ENCODE measurements at places on chromosomes 2 and 18. TPM values are rescaled to one million over a fixed set of nuclear protein-coding genes. Genes with fewer than 3 reads are reported as not detected.

GRCh38 chr18:49893036-49893435 lies 79.7 kb upstream of the ACAA2 start:
- DNase-seq = no peak

TOGARAM2 gene
- 1.9 TPM for polyA plus RNA-seq

DNA sequence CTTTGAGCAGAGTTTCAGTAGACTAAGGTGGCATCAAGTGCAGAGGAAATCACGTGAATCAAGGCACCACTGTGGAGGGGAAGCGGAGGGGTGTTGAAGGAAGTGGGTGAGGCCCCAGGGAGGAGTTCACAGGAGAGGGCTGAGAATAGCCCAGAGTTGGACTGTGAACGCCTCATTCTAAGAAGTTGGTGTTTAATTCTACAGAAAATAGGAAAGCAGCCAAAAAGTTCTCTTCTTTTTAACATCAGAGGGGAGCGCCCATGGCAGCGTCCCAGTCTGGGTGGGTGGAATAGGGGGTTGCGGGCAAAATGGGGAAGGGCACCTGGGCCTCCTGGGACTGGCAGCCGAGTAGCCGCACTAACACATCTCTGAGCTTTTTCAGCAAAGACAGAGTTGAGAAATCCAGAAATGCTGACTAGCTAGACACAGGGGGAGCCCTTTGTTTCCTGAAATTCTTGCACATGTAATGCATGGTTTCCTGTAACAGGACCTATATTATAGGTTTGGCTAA lies 97.0 kb downstream of the NEB start:
- DNase-seq = no peak

- no peak for DNase-seq
Observed at GRCh38 chr18:9673296-9674251, 34.5 kb upstream of the RAB31 start.

DNA sequence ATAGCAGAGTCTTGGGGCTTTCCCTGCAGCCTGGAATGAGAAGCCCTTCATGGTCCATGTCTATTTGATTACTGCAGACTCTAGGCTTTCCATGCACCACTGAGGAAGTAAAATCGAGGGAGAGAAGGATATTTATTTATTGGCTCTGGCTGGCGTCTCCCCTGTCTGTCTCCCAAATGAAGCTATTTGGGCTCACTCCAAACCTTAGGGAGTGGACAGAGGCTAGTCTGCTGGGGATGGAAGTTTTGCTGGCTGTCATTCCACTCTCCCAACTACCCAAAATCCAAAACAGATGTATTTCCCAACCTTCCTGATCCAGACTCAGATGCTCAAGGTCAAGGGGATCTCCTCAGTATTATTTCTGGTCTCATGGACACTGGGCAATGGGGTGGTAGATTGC lies 33.7 kb downstream of the TMEM17 start:
- DNase-seq = no peak

DNA sequence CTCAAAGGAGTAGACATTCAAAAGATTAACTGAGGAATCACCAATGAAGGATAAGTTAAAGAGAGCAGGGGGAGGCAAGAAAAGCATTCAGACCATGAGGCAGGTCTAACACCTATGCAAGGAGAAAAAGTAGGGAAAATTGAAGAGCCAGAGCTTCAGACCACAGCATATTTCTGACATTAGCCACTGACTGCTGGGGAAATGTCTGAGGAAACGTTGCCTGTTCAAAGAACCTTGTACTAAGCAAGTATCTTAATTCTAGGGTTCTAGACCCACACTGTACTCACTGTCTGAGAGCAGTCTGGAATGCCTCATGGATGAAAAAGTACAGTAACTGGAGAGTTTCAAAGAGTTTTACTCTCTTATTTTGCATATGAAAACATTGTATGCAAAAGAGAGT lies 39.5 kb upstream of the TFPI start:
- DNase-seq = no peak

DNA sequence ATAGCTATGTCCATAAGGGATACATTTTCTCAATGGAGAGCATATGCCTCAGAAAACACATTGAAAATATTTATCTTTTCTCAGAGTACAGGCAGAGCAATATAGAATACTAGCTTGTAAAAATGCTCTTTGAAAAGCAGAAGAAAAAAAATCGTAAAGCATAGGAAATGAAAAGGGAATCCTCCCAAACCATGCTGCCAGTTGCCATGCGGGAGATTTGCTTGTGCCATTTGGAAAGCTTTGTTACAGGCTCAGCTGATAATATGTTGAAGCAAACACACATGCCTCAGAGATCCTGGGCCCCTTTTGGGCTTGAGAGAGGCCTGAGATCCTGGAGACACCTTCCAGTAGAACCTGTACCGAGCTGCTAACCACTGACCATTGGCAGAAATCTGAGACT lies 697.1 kb downstream of the BCL11A start:
- no peak for DNase-seq

RNF181 gene
- polyA plus RNA-seq = 55.9 TPM

RAX gene
- polyA plus RNA-seq = not detected

DNA sequence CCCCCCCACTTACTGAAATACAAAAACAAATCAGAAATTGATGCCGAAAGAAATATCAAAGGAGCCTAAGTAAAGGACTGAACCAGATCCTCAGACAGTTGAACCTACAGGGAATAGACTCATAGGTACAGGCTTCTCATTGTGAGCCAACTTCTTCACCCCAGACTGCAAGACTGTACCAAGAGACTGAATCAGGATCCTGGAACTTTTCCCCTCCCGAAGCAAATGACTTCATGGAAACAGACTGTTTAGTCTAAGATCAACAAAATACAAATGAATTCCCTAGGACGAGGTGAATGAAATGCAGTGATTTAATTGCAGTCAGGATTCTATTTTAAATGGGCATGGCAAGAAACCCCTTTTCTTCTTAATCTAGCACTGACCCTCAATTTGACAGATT lies 53.6 kb upstream of the RNF152 start:
- no peak for DNase-seq

- no peak for DNase-seq
Observed at GRCh38 chr2:191316246-191316994, 71.2 kb downstream of the MYO1B start.

- no peak for DNase-seq
Observed at GRCh38 chr2:109139002-109139401, 10.0 kb downstream of the SH3RF3 start.
